GM12878 (cell line): ENCODE measurements at places on chromosomes 5 and 9. TPM values are rescaled to one million over a fixed set of nuclear protein-coding genes. Genes with fewer than 3 reads are reported as not detected.

PLCXD3 gene
- not detected in 2 replicates for polyA plus RNA-seq

SV2C gene
- polyA plus RNA-seq = 0.56 and 1.1 TPM in 2 replicates

EEIG1 gene
- polyA plus RNA-seq = 11.7 and 12.9 TPM in 2 replicates

GARIN3 gene
- polyA plus RNA-seq = 0.15 TPM in 1 of 2 replicates, not detected in the other

ARHGEF39 gene
- 25.3 and 27.2 TPM in 2 replicates for polyA plus RNA-seq
